ENCODE measurements at places on chromosomes 2 and 18.

DNA sequence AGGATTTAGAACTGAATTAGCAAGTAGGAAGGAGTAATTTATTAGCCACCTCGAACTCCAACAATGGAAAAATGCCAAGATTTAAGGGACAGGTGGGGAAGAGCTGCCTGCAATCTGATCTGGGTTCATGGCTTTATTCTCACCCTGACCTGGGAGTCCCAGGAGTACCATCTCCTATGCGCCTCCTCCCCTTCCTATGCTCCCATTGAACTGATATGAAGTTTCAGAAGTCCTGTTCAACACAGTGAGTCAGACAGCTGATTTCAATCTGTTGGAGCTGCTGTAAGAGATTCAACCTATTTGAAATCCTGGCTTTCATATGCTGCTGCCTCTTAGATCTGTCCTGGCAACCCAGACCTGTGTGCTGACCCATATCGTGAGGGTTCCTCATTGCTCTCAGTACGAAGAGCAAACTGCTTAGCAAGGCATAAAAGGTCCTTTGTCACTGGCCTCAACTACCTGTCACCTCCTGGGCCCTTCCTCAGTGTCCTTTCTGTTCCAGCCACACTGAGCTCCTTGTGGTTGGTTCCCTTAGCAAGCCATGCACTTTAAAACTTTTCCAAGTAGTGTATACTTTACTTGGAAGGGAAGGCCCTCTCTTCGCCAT, 15.9 kb upstream of the CD28 start:
- DNase-seq: no peak

DNA sequence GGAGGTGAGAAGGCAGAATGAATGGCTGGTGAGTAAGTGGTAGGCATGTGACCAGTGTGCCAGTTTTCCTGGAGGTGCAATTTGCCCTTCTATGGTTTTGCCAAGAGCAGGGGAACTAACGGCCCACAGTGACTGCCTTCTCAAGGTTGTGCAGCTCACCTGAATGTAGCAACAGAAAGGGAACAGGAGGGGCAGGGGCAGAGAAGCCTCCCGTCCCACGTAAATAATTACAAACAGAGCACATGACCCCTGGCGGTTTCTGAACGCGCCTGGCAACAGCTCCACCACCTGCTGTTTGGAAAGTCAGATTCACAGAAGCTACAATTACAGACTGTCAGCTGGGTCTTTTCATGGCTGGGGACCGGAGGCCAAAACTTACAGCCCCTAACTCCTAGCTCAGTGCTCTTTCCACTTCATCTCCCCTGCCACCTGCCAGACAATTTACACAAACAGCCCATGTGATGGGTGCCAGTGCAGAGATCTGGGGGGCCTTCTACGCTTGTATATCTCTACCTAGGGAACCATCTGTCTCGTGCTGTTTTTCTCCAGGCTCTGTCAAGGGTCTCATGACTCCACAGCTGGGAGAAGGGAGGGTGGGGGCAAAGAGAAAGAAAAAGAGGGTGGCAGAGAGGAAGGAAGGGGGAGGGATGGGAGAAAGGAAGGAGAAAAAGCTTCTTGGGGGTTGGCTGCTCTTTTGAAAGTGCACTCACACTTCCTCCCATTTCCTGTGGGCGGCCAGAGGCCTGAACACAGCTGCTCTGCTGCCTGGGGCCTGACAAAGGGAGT, 69.6 kb downstream of the POLR1A start:
- peak; percentile 41 for DNase-seq

DNA sequence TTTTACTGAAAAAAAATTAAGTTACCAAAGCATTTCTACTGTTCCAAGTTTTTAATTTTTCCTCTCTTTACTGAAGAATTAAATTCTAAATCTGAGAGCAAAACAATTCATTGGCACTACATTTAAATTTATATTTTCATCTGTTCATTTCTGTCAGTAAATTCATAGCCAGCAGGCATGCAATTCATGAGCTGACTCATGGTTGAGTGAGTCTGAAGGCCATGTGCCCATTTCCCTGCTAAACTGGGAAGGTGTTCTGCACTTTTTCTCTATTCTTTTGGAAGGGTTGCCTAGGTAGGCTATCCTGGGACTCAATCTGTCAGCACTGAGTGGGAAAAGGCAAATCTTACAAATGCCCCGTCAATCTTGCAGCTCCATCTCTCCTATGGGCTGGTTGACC, 88.7 kb downstream of the KLHL14 start:
- DNase-seq: no peak

GRCh38 chr18:61435064-61435652, 101.9 kb downstream of the CDH20 start:
- no peak for DNase-seq

DNA sequence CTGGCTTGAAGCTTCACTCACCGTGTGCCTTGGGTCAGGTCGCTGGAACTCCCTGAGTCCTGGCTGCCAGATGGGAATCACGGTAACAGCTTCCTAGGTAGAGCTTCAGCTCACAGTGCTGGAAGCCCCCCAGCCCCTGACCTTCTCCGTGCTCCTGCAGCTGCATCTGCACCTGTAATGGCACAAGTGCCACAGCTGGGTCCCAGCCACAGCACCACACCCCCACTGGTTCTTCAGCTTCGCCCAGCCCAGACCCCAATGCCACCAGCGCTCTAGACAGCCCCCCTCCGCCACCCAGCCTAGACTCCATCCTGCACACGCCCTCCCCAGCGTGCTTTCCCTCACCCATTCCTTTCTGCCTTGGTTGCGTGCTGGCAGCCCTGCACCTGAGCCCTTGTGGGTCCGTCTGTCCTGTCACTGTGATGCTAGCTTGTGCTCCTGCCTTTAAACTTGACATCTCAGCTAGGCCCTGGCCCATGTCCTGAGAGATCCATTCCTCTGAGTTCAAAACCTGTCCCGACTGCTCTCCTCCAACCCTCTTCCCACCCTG, 7.6 kb upstream of the ESPNL start:
- DNase-seq: no peak

DNA sequence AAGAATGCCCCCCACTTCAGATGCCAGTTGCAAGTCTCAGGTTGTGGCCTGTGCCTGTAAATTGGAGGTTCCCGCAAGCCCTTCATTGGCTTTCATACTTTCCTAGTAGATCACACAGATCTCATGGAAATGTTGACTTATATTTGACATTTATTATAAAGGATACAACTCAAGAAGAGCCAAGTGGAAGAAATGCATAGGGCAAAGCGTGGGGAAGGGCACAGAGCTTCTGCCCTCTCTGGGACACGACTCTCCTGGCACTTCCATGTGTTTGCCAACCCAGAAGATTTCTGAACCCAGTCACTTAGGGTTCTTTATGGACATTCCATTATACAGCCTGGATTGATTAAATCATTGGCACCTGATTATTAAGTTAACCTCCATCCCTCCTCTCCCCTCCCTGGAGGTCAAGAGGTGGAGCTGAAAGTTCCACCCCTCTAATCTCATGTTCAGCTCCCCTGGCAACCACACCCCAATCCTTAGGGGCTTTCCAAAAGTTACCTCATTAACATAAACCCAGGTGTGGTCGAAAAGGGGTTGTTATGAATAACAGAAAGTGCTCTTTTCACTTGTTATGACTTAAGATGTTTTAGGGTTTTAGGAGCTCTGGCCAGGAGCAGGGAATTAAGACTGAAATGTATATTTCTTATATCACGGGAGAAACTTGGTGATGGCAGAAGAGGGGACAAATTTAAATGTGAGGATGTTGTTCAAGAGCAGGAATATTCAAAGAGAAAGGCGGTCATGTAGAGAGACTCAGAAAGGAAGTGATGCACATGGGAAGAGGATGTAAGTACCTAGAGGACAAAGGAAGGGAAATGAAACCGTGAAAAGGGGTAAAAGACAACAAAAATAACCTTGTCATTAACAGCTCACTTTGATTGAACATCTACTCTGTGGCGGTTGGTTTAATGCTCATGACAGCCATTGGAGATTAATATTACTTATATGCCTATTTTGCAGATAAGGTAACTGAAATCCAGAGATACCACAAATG, 31.8 kb downstream of the SP100 start:
- no peak for DNase-seq

- no peak for DNase-seq
These were observed 2.6 kb downstream of the TMEM131 start for GRCh38 chr2:97992836-97993825.

Data from stimulated activated CD8-positive, alpha-beta memory T cell treated with anti-CD3 and anti-CD28 coated beads, Interleukin-7, amount 100 ng/mL, for 1 hour (primary cell).